Osteoblast (primary cell): ENCODE measurements at places on chromosomes 6 and 20. TPM values are rescaled to one million over a fixed set of nuclear protein-coding genes. Genes with fewer than 3 reads are reported as not detected.

DNA sequence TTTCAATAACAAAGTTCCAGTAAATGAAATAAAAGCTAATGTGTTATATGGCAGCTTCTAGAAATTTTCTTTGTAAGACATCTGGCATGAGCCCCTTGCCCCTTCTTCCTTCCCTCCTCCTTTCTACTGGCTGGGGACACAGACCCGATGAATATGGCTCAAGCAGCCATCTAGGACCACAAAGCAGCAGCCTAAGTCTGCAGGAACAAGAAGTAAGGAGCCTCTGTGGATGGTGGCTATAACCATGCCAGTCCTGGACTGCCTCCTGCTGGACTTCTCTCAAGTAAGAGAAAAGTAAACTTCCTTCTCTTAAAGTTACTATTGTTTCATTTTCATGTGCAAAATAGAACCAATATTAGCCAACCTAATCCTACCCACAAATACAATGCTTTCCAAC lies 114.9 kb upstream of the DST start:
- DNase-seq, result no peak

The RALGAPA2 gene
- total RNA-seq, result 6.2 and 7.7 TPM in 2 replicates

The HLA-DRB5 gene
- total RNA-seq, result not detected in 2 replicates

The VSX1 gene
- not detected in 2 replicates for total RNA-seq

The MYT1 gene
- not detected in 2 replicates for total RNA-seq

DNA sequence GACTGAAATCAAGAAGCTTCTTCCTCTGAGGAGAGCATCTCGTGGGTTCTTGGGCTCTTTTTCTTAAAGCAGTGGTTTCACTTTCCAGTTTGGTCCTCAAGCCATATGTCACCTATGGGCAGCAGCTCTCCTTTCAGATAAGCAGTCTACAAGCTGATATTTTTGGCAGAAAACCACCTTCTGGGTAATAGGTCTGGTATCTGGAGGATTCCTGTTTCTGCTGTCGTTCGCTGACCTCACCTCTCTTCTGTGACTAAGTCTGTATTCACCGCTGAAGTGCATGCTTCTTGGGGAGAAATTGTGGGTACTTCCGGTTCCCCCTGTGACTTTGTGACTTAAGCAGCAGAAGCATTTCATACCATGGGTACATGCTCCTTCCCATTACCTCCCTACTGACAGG lies 193.6 kb downstream of the EDN1 start:
- no peak for DNase-seq

DNA sequence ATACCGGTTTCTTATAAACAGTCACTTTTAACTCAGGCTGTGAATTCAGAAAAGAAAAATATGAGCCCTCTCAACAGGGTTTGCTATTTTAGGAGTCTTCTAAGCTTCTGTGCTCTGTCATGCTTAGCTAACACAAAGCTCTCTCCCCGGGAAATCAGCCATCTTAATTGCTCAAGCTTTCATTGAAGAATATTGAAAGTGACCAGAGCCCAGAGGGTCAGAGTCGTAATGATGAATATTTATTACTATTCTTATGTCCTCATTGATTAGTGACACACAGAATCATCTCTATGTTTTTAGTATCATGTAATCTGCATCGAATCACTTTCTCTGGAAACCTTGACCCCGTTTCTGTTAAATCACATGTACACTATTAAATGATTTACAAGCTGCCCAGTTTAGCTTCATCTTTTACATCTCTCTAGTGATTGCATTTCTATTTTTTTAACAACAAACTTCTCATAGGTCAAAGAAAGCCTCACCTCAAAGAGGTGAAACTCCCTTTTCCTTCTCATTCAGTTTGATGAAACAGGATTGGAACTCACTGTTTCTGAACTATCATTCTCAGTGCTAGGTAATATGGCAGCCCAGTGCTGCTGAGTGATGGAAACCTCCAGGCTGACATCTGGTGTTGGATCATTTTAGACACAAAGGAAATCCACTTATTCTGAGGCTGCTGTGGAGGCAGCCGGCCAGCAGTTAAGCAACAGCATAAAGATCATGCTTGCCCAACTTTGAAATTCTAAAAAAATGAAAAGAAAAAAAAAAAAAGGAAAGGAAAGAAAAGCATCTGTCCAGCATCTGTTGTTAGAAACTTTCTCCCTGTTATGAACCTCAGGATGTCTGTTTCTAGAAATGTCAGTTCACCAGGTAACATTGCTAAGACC lies 96.3 kb downstream of the RFPL4B start:
- DNase-seq, result peak; percentile 56

- DNase-seq, result no peak
These were observed 59.8 kb downstream of the CDK19 start for GRCh38 chr6:110755411-110755834.

The LRRN4 gene
- not detected in 2 replicates for total RNA-seq
